RWPE1 (cell line): ENCODE measurements at places on chromosomes 2 and 18.

- no peak for DNase-seq
Measured at GRCh38 chr2:236888794-236889780, 196.6 kb upstream of the COPS8 start.

DNA sequence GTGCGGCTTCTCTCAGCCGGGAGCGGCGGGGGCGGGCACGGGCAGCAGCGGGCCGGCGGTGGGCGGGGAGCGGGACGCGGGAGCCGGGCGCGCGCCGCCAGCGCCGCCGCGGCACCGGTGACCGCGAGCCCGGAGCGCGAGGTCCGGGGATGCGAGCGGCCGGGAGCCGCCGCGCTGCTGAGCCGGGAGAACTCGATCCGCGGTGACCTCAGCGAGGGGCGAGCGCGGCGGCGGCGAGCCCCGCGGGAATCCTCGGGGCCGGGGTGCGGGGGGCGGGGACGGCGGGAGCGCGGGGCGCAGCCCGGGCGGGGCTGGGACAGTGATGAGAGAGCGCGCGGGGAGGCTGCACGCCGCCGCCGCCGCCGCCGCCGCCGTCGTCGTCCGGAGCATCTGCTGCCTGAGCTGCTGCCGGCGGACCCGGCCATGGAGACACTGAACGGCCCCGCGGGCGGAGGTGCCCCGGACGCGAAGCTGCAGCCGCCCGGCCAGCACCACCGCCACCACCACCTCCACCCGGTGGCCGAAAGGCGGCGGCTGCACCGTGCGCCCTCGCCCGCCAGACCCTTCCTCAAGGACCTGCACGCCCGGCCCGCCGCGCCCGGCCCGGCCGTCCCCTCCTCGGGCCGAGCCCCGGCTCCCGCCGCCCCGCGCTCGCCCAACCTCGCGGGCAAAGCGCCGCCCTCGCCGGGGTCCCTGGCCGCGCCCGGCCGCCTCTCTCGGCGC is at the start of gene MTCL1:
TSS of gene MTCL1 (plus strand) at position 319 of the 723 bp plus-strand sequence. CDS start at position 424, 105 bp downstream.
- DNase-seq: peak; percentile 77

- DNase-seq: no peak
Measured at GRCh38 chr2:168601741-168602140, 145.7 kb downstream of the CERS6 start.

GRCh38 chr18:44178476-44178875 is 502.2 kb upstream of the SETBP1 start:
- no peak for DNase-seq

DNA sequence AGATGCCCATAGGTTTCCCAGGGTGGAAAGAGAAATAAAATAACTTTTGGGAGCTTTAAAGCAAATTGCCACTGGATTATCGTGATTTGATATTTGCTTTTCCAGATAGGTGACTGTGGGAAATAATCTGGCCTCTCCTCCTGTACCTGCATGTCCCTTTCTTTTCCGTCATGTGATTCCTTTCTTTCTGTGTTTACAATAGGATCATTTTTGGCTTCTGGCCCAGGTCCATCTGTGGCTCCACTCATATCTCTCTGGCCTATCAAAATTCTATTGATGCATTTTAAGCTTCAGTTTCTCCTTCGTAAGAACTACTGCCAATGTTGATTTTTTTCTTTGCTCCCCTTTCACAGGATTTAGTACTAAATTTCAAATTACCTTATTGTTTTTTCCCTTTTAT is 153.6 kb downstream of the CCDC85A start:
- DNase-seq: no peak

DNA sequence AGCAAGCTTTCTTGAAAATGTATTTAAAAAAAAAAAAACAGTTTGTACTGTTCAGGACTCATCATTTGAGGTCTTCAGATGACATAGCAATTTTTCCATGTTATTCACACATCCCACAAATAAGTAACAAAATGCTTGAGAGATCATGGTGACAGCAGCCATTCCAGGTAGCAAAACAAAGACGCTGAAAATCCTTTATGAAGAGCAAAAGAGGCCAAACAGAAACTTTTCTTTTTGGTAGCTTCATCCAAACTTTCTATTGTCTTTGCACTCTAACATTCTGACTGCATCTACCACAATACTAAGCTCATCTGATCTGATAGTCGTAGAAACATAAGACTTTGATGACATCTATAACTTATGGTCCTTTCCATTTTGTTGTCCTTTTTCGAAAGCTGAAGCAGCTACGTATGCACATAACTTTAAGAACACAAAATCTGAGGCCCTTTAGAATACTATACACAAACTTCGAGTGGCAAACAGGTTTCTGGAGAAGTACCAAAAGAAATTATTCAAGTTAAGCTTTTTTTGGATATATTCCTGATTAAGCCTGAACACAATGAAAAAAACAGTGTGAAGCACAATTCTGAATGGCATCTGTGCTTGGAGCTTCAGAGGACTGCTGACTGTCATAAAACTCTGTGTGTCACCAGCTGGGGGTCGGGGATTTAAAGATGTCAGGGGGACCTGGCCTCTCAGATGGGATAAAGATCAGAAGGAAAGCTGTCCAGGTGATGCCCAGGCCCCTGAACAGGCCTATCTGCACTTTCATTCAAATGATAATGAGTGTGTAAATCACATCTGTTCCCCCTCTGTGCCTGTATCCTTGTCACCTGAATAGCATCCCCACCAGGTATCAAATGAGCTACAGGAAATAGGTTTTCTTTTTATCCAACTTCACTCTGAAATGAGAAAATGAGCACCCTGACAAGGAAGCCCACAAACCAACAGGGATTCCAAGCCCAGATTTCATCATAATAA is 75.8 kb downstream of the ZEB2 start:
- DNase-seq: no peak

DNA sequence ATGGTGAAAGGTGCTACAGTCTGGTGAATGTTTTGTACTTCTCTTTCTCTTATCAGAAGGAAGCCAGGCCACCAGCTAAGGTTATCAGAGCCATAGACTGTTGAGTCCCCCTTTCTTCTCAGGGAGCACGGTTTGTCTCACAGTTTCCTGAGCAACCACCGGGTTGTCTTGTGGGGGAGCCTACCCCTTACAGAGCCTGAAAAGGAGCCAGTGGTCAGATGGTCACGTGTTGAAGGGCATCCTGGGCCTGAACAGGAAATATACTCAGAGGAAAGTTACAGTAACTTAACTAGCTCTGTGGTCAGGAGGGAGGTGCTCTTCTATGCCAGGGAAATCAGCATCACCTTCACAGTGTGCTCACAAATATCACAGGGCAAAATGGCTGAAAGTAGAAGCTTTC is 11.6 kb downstream of the CD28 start:
- no peak for DNase-seq

GRCh38 chr18:49920731-49921130 is 107.4 kb upstream of the ACAA2 start:
- peak; percentile 1 for DNase-seq
